ENCODE measurements at places on chromosomes 1 and 21.

DNA sequence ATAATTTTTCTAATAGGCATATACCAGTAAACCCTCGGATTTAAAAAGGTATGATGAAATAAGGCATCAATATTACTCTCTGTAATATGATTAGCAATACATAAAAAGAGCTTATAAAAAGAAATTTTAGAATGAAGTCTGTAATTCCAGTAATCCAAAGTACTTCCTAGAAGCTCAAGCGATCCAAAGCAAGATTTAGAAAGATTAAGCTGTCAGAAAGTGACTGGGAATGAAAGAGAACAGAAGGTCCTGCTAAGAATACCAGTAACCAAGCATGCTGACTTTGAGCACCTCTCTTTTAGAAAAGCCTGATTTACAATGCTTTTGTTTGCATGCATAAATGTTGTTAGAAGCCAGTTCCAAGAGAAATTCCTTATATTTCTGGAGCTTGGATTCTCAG, 125.1 kb downstream of the GIPC2 start:
- DNase-seq = no peak

DNA sequence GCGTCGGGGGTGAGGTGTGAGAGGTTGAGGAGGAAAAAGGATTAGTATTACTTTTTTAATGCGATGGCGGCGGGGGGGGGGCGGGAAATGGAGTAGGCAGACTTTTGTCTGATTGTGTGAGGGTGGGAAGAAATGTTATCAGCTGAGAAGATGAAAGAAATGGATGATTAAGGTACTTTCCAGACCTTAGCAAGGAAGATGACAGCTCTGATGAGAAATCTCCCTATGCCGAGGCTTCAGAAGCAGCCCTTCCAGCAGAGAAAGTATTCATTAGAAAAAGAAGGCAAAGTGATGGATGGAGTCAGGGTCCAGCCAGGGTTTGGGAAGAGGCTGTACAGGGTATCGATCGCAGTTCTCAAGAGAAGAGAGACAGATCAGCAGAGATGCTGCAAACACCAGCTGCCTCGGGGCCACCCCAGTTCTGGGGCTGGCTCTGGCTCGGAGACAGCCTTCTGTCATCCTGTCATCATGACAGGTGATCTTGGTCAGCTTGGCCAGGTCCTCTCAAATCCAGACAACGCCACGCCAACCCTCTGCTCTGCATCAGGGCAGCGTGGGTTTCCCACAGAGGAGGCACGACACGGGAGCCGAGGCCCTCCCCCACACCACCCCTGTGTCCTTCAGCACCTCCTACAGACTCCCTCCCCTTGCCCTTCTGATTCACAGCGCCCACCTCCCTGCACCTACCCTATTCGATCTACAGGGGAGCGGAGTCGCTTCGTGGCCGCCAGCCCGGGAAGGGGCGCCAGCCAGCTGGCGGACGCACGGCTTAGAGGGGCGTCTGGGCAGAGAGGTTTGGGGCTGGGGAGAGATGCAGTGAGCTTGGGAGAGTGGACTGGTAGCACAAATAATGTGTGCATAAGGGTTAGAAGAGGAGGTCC, 674 bp upstream of the ATXN7L2 start:
- DNase-seq = peak; percentile 80

DNA sequence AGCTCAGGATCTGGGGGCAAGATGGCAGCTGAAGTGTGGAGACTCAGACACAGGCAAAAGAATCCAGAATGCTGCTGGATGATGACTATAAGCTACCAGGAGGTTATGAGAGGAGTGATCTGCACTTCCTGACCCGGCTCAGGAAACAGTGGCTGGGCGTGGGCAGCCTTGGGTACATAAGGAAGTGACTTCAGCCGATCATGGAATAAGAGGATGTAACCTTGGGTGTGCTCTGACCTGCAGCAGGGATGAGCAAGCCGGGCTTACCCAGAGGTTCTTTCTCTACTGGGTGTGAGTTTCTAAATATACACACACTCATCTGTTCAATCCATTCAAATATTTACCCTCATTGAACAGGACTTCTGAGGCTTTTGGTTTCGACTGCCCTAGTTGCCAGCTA, 62.7 kb downstream of the CD34 start:
- no peak for DNase-seq

DNA sequence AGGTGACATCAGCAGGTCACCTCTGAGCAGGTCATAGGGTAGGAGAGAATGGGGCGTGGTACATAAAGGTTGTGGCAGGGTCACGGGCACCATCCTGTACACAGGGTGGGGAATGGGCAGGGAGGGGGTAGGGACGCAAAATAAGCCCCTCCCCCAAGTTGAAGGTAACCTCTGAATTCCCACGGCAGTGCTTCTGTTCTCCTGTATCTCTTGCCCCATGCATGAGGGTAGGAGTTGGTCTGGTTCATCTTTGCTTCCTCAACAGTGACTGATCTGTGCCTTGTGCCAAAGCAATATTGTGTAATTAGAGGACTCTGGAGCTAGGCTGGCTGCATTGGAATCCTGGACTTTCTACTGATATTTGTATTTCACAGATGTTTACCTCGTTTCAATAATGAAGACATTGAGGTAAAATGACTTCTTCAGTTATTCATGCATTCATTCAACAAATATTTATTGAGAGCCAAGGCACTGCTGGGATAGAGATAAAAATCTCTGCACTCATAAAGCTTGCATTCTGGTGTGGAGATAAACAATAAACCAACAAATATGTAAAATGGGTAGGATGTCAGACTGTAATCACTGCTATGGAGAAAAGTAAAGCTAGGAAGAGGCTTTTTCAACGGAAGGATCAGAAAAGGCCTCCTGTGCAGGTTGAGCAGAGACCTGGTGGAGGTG, 18.4 kb upstream of the GFI1 start:
- DNase-seq = no peak

GRCh38 chr1:168082008-168082876, 54.5 kb downstream of the GPR161 start:
- peak; percentile 89 for DNase-seq

DNA sequence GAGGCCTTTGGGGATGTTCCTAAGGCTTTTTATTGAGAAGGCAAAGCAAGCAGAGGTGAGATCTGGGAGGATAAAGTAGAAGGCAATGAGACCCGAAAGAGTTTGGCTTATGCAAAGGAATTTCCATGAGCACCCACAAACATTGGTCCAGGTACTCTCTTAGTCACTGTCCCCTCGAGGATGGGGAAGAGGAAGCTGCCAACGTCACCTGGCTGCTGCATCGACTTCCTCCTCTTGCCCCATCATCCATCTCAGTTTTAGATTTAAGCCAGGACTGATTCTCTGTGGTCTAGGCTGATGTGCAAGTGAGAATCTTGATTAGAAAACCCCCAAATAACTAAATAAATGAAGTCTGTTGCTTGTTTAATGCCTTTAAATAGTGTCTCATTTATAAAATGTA, 28.7 kb downstream of the RUNX1 start:
- DNase-seq = no peak

DNA sequence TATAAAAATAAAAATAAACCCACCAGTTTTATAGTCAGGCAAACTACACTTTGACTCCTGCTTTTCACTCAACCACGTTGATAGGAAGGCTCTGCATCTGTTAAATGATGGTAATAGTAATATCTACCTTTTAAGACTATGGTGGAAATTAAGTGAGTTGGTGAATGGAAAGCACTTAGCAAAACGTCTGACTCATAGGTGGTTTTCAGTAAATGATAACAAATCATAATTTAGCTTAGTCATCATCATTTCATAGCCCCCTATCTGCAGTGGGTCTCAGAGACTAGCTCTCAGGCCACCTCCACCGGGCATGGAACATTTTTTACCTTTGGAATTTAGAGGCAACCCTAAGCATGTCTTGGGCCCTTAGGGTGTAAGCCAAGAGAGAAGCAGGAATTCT, 160.0 kb downstream of the PDE4B start:
- DNase-seq = no peak

- no peak for DNase-seq
These were observed 61.0 kb downstream of the RUNX1 start for GRCh38 chr21:34988139-34988538.

GRCh38 chr1:86504895-86505563, 36.3 kb downstream of the CLCA1 start:
- peak; percentile 5 for DNase-seq

- peak; percentile 81 for DNase-seq
These were observed 1.5 kb downstream of the MORC3 start for GRCh38 chr21:36321325-36322082.

DNA sequence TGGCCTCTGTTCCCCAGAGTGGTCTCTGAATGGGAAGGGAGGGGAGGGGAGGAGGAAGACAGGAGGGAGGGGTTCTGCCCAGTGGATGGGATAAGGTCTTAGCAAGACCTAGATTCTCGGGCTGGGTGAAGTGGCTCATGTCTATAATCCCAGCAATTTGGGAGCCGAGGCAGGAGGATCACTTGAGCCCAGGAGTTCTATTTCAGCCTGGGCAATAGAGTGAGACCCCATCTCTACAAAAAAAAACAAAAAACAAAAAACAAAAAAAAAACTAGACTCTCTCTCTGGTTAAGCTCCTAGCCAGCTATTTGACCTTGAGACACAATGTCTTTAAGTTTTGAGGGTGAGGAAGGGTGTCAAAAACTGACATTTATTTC, 11.4 kb downstream of the UQCRHL start:
- DNase-seq = no peak

DNA sequence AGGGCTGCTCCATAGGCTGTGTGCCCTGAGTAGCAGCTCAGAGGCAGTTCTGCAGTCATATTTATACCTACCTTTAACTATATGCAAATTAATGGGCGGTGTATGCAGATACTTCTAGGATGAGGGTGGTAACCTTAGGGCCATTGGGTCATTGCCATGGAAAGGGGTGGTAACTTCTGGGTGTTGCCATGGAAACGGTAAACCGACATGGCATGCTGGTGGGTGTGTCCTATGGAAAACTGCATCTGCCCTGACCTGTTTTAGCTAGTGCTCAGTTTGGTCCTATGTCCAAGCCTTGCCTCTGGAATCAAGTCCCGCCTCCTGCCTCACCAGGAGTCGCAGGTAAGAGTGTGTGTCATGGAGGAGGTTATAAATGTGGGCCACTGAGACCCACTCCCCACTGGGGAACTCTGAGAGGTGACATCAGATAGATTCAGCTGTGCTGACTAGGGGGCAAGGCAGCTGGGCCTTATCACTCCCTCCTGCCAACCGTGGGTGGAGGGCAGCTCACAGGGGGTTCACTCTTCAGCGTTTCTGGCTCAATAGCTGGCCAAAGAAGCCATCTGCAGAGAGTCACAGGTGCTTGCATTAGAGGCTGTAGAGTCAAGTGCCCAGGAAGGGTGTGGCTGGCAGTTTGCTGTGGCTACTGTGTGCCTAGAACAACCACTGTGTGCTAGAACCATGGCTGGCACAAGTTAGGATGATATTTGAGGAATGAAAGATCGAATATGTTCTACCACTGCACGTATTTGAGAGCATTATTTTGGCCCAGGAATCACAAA, 19.0 kb downstream of the BACE2 start:
- DNase-seq = peak; percentile 73

DNA sequence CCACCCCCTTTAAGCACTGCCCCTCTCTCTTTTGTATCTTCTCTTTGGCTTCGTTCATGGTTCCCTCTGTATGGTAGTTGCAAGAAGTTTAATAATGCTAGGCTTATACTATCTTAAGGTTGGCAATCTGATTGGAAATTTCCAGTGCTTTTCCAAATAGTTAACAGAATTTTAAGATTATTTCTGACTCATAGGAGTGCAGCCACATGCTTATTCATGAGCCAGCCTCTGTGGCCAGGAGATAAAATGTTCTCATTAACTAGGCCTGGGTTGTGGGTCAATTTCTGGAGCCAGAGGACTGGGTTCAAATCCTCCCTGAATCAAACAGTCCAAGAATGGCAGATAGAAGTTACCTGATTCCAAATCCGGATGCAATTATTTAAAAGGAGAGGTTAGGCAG, 103.1 kb downstream of the ATP6V1G3 start:
- no peak for DNase-seq

DNA sequence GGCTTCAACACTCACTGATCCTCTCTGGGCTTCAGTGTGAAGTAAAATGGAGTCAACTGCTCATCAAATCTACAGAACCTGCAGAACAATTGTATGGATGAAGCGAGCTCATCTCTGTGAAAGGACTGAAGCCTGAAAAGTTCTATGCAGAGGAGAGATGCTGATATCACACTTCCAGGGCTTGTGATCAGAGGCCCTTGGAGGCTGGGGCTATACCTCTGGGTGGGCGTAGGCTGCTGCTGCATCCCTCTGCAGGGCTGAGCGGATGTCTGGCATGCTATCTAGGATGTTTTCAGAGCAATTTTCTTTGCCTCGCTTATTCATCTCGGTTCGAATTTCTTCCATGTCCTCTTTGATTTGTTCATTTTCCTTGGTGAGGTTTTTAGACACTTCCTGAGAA, 17.6 kb downstream of the OLFML2B start:
- no peak for DNase-seq

GRCh38 chr1:158961178-158961577, 29.8 kb downstream of the PYHIN1 start:
- DNase-seq = no peak

DNA sequence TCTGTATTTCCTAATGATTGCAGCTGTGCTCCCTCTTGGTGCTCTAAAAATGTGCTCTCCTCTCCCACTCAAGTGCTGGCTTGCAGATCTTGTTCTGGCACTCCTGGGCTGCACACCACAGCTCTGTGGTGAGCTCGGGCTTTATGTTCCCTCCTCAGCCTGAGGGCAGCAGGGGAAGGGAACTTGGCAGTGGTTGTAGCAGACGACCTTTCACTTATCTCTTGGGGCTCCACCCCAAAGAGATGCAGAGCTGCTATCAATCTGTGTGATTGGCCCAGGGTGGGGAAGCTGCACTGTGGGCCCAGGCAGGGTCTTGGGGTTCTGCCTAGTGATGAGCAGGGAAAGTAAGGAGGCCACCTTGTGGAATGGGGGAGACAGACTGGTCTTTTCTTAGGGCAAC, 143.5 kb upstream of the GORAB start:
- DNase-seq = no peak

- no peak for DNase-seq
These were observed 32.4 kb upstream of the ZSWIM5 start for GRCh38 chr1:45238846-45239245.

- DNase-seq = no peak
These were observed 650 bp downstream of the PCNX2 start for GRCh38 chr1:233294913-233295236.

DNA sequence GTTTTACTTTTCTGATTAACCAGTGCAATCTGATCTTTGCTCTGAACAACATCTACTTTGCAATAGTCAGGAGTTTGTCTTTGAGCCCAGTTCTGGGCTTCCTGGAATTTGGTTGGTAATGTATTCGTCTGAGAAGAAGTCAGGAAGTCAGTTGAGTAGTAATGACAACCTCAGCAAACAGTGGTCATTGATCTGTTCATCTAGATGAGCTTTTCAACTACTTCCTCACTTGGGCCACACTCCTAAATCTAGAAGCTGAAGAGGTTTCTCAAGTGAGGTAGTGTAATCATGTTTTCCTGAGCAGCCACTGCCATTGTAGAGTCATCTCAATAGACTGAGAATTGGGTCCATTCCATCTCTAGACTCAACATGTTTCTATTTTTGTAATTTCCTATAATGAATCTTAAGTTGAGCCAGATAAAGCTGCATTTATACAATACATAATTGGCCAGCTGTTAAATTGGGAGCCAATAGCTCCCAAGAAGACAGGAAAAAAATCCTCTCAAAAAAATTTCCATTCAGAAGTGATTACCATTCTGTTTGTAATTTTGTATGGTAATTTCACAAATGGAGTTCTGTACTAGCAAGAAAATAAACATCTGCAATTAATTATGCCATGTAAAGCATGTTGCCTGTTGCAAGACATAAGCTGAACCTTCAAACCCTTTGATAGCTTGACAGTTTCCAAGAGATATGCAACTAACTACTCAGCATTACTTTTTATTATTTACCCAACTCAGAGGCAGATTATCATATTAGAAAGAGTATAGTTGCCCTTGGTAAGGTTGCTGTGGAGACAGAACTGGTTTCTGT, 49.6 kb downstream of the WDR64 start:
- DNase-seq = no peak

Data from ELF-1 (cell line).